ENCODE measurements at places on chromosomes 12 and 14.
A peak's percentile ranks its signal among the peaks of the same experiment; 100 is the strongest.

DNA sequence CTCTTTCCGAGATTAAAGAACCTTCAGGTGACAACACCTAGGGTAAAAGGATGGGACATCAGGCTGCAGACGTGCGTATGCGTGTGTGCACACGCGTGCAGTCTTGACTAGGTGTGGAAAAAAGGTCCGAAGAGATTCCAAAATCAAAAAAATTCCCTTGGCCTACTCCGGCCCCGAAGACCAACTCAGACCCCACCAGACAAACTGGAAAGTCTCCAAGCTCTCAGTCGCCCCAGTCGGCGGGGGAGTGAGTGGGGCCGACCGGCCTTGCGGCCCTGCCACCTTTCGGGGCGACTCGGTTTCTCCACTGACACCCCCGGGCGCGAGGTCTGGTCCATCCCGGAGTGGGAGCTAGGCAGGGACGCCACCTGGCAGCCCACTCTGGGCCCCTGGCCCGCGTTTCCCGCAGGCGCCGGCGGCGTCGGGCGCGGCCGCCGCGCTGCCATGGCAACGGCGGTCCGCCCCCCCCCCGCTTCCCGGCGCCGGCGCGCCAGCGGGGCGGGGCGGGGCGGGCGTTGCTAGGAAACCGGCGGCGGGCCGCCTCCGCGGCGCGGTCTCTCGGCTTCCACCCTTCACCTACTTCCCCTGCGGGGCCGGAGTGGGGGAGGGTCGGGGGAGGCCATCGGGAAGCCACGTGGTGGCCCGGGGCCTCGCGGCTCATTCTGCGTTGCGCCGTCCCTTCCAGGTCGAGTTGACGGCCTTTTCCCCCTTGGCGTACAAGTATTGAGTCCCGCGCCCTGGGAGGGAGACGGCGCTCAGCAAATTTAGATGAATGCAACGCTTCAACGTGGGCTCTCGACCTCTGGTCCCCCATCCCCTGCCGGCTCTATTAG is 253.1 kb downstream of the EFCAB11 start:
- DNase-seq: peak; percentile 97

DNA sequence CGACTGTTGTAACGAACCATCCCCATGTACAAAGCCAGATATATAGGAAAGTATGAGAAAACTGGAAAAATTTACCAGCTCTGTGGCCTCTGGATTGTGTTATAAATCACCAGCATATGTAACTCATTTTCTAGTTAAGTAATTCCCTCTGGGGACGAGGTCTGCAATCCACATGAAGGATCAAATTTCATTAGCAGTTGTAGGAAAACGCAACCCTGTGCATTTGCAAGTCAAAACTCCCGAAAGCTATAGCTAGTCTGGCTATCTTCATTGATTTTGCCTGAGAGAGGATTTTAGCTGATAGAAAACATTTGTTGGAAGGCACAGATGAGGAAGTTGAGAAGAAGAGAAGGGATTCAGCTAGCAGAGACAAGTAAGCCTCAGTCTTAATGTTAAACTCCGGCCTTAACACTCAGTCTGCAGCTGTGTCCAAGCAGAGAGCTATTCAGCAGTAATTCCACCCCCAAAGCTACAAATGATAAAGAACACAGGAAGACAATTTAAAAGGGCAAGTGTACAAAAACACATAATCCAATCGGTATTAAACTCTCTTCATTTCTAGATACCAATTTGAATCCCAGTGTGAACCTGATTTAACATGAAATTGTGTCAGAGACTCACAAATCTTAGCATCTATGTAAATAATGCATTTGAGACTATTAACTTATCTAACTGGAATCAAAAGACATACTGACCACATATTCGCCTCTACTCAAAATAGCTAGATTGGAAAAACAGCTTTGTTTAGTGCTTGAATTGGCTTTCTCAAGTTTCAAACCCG is 54.2 kb upstream of the CERS5 start:
- peak; percentile 74 for DNase-seq

- peak; percentile 28 for DNase-seq
Measured at GRCh38 chr12:44837114-44837755, 38.9 kb downstream of the NELL2 start.

- DNase-seq: peak; percentile 16
Measured at GRCh38 chr14:67934087-67934486, 114.5 kb downstream of the RAD51B start.

DNA sequence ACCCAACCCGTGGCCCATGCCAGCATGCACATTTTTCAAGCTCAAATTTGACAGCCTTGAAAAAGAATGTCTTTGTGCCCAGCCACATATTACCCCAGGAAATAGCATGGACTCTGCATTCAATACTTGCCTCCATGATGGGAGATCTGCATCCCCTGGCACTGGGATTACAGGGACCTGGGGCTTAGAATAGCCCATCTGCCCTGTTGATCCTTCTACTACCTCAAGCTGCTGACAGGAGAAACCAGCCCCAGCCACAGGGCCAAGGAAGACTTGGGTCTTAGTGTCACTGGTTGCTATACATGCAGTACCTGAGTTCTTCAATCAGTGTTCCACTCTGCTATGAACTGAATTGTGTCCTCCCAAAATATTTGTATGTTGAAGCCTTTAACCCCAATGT is 85.3 kb downstream of the LRRC74A start:
- no peak for DNase-seq

DNA sequence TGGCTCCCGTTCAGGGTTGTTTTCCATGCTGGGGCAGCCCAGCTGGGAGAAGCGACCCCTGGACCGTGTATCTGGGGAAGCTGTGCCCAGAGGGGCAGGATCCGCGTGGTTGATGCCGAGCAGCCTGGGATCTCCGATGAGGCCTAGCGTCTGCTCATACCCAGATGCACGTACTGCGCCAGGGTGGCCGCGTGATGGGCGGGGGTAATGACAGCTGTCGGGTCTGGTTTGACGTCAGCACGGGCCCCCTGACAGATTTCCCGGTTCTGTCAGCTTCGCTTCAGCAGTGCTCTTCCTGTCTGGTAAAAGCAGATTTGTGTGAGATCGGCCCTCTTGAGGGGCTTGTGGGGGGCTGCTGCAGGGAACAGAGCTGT is 147.3 kb downstream of the TSPAN9 start:
- no peak for DNase-seq
